ENCODE measurements at places on chromosomes 12 and 14. TPM values are rescaled to one million over a fixed set of nuclear protein-coding genes. Genes with fewer than 3 reads are reported as not detected.

Gene STYK1
- 0.03 TPM for polyA plus RNA-seq

Gene CARMIL3
- not detected for polyA plus RNA-seq

Gene PTPRQ
- polyA plus RNA-seq: 1.8 TPM

Gene B4GALNT1
- polyA plus RNA-seq: 8.8 TPM

Gene JPH4
- polyA plus RNA-seq: 0.13 TPM

Gene PPP1R1A
- 203 TPM for polyA plus RNA-seq

Gene RERG
- polyA plus RNA-seq: 1.9 TPM

Gene PPP4R4
- polyA plus RNA-seq: 0.09 TPM

Gene OR4K14
- not detected for polyA plus RNA-seq

Gene MCRS1
- 54.9 TPM for polyA plus RNA-seq

Gene CMA1
- not detected for polyA plus RNA-seq

Gene ACOT6
- not detected for polyA plus RNA-seq

Gene ARF6
- polyA plus RNA-seq: 26.9 TPM

Gene EPYC
- polyA plus RNA-seq: not detected

Gene RIPK3
- 1.7 TPM for polyA plus RNA-seq

Gene TMEM117
- 4.1 TPM for polyA plus RNA-seq

Gene KRR1
- 15.7 TPM for polyA plus RNA-seq

Gene MIP
- not detected for polyA plus RNA-seq

Gene DEPDC4
- polyA plus RNA-seq: 0.14 TPM

Gene OR6C2
- not detected for polyA plus RNA-seq

Gene TCL1A
- polyA plus RNA-seq: 0.05 TPM

Gene KRT71
- not detected for polyA plus RNA-seq

Gene ADCY6
- 5.3 TPM for polyA plus RNA-seq

Measured in psoas muscle (tissue), 8 donors.